Activated naive CD4-positive, alpha-beta T cell treated with anti-CD3 and anti-CD28 coated beads, Interleukin-2, amount 50 U/mL, for 72 hours (primary cell): ENCODE measurements at places on chromosomes 7 and 10.
A peak's percentile ranks its signal among the peaks of the same experiment; 100 is the strongest.

- no peak for DNase-seq
These were observed 69.5 kb upstream of the C1GALT1 start for GRCh38 chr7:7112868-7113267.

DNA sequence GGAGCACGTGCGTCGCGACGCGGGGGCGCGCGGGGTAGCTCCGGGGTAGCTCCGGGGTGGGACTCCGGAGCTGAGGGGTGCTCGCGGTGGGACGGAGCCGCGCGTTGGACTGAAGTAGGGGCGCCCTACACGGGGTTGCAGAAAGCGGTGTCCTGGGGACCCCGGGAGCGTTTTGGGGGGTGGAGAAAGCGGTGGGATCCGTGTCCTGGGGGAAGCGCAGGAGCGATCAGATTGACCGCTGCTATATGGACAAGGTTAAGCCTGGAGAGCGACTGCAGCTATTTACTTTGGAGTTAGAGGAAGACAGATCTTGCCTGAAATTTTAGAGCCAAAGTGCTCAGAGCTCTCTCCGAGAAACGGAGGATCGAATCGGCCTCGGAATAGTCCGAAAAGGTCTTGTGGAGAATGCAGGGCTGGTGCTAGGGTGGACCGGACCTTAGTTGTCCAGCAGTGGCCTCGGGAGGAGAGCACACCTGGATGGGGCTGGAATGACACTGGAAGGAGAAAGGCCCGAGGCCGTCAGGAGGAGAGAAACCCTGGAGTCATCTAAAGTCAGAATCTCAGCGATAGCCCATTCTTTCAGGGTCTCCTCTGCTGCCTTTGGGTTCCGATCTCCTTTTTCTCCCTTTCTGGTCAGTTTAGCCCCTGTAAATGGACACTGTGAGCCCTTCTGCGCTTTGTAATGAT, 564 bp downstream of the PDSS1 start:
- no peak for DNase-seq

DNA sequence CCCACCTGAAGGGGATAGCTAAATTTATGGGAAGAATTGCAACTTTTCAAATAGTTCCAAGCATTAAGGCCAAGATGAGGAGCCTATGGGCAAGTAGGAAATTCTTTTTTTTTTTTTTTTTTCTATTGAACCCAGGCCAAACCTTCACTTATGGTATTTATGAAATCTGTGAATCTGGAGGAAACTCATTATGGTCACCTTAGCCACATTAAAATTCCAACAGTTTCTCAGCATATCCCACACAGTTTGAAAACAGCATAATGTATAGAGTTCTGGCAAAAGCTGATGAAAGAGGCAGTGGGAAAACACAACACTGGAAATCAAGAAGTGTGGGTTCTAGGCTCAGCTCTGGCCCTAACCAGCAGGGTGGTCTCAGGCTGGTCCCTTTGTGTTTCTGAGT, 236.9 kb downstream of the PTEN start:
- DNase-seq, result no peak

DNA sequence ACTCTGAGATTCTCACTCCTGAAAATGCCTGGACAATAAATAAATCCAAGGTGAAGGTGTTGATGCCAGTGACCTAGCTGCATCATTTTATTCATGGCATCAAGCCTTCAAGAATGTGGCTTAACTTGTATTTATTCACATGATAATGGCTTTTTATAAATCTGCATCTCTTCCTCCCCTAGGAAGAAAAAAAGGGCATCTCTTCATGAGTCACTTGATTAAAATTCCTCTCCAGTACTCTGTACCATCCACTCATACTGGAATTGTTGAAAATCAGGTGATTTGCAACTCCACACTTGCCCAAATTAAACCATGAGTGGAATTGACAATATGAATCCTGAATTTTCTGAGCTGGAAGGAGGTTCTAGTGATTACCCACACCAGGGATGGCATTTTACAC, 30.2 kb downstream of the PTPRE start:
- no peak for DNase-seq

GRCh38 chr10:79322616-79323543, 24.4 kb upstream of the PPIF start:
- DNase-seq, result peak; percentile 82

DNA sequence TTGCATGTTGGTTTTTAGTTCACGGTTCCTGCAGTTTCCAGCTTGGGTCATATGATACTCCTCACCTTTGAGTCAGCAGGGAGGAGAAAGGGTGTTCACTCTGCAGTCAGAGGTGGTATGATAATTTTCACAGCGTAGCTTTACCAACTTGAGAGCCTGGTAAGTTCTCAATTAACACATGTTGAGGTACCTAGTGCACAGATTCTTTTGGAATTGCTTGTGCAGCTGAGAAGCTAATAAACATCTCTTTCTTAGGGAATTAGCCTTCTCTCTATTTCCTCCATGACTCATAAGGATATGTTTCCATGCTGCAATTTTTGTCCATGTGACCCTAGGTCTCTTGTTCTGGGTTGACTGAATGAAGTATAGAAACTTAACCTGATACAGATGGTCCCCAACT, 166.6 kb downstream of the KIF20B start:
- no peak for DNase-seq

DNA sequence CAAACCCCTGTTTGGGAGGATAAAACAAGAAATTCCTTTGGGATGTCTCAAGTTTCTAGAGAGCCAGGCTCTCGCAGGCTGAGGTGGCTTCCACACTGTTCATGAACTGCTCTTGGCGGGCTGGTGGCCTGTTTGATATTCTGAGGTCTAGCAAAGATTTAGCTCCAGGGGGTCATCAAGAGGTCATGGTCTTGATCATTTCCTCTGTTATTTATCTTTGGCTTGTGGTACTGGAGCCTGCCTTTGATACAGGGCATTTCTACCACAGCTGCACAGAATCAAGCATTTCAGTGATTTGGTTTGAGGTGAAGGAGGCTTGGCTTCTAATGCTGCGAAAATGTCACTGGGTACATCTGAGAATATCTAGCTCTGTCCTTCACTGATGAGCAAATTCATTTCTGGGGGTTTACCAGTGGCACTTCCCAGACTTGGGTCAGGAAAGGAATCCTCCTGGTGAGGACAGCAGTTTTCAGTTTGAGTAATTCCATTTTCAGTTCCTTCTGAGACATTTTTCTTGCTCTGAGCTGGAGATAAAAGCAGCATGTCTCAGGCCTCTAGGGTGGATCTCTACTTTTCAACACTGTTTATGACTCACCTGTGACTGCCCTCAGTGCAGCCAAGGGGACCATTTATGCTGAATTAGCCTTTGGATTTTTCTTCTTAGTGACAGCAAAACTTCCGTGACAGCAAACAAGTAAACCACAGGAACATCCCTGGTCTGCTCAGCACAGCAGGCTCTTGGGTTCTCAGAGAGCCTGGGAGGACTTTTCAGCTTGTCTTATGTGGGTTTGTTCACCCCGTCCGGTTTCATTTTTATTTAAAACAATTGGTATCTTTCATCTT, 312.0 kb downstream of the RNLS start:
- peak; percentile 35 for DNase-seq

DNA sequence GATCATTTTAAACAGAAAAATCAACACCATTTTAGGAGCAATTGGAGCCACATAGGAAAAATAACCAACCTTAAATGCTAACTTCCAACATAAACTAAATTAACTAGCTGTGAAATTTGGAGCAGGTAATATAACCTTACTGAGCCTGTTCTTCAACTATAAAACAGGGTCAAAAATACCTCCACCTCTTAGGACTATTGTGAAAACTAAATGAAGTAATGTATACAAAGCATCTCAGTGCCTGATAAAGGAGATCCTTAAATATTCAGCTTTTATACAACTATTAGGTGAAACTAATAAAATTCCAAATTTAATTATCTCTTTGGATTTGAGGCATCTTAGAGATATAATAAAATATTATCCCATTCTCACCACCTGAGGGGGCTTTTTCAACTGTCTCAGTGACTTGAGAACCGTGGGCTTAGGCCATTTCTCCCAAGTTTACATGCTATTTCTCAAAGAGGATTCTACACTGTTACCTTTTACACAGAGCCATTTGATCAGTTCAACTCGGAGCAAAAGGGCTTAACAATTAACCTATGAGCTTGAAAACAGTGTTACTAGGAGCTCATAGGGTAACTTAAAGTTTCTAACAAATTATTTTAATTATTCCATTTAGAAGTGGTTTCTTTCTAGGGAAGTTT, 165.0 kb upstream of the ASAH2 start:
- no peak for DNase-seq

DNA sequence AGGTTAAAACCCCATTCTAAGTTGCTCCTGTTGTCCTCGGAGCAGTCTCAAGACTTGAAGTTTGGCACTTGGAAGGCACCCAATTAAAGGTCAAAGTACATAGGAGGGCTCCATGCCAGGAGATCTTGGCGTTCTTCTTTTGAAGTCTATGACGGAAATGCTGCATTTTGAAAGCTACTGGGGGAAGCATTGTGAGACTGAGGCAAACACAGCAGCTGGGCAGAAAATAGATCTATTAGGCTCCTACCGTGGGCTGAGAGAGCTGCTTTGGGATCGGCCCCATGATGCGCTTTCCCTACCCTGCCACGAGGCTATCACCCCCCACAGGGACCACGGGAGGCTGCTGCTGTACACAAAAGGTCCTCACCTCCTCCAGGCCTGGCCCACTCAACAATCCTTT, 20.0 kb downstream of the KIAA1549 start:
- no peak for DNase-seq

- no peak for DNase-seq
These were observed 326.9 kb downstream of the GPAM start for GRCh38 chr10:111856631-111857030.

DNA sequence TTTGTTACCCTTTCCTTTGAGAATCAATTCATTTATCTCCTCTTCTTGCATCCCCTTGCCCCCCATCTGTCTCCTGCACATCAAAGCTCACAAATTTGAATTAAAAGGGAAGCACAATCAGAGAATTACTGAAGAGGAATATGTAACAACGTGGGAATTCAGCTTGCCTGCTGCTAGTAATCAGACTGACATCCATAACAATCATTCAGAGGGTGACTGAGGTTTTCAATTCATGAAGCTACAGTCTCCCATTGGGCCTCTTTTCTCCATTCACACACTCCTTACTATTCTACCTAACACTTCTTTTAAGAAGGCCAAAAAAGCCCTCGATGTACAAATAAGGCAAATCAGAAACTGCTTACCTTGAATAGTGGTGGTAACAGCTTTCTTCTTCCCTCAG, 24.3 kb upstream of the DNA2 start:
- no peak for DNase-seq

DNA sequence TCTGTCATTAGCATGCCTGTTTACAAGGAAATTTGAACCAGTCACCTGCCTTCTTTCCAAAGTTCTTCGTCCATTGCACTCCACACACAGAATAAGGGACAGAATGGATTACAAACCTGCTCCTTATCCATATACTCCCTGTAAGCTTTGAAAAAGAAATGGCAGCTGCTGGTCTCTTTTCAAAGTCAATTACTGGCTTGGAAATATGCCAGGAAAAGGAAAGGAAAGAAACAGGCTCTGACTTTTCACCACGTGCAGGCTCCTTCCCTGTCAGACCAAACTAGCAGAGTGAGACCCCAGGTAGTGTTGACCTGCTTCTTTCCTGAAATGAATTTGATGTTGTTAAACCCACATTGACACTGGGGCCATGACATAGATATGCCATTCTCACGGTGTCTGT, 84.5 kb downstream of the LHFPL3 start:
- no peak for DNase-seq

DNA sequence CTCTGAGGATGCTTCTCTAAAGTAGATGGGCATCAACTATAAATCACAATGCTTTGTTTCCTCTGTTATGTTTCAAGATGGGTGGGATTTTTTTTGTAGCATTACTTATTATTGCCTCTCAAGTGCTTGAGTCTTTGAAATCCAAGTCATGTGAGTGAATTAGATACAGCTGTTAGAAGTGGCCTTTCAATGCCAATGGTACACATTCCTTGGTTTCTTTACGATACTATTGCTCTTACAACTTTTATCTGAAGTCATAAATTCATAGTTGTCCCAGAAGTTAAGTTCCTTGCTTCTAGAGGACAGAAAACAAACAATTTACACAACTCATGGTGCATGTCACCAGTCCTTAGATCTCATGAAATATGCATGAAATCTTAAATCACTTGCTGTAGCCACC, 15.5 kb downstream of the CFTR start:
- DNase-seq, result no peak

DNA sequence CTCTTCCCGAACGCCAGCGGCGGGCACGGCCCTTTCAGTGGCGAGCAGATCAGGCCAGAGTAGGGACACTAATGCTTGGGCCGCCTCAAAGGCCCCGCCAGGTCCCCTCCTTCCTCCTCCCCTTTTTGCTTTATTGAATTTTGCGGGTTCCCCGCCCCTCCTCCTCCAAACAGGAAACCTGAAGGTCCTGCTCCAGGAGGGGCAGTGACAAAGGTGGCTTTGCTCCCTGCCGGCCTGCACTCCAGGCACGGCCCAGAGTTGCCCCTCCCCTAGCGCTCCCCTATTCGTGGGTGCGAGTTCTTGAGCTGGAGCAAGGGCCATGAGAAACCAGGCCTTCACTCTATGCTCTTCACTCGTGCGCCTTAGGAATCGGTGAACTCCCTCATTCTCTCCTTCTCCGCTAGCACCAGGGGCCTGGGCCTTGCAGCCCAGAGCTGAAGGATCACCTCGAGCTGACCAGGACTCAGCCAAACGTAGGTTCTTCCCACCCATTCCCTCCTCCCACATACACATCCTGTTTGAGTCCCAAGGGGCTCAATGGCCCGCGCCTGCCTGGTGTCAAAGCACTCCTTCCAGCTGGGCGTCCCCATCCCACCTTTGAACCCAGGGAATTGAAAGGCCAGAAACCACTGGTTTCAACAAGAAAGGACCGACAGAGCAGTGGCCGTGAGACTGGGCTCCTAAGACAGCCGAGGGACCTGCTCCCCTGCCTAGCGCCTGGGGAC, 619 bp upstream of the HOXA6 start:
- DNase-seq, result no peak

GRCh38 chr10:31490858-31491504, 172.0 kb downstream of the ZEB1 start:
- DNase-seq, result peak; percentile 19

DNA sequence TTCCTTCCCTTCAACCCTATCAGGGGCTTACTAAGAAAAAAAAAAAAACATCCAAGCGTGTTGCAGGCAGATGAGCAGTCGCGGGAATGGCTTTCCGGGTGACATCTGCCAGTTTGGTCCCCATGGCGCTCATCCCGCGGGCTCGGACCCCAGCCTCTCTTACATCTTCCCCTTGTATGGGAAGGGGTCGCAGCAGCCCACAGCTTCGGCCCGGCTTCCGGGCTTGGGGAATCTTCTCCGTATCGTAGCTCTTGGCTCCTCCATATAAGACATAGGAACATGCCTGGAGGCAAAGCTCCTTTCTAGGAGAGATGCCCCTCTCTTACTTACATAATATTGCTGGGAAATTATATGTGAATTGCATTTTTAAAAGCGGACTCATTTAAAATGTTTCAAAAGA, 99.5 kb downstream of the CUX1 start:
- no peak for DNase-seq

DNA sequence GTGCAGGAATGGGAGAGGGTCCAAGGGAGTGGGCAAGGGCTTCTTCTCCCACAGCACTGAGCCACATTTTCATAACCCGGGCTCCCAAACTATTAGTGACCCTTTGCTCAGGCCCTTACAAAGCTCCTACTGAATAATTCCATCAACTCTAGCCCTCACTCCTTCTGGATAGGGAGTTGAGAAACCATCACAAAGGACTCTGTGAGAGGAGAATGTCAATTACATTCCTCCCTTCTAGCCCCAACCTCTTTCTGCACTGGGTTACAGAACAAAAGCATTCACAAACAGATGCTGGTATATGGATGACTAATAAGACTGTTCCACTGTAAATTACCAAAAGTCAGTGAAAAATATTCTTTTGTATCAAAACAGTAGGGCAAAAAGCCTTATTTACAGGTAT, 203.7 kb downstream of the SORCS1 start:
- DNase-seq, result no peak

- no peak for DNase-seq
These were observed 724.0 kb downstream of the GRID1 start for GRCh38 chr10:85642421-85643170.
